NCI-H2227 treated with DMSO at 0.1 percent for 48 hours (cell line): ENCODE measurements at places on chromosomes 2 and 18.

GRCh38 chr2:233821709-233822100 is 32.6 kb downstream of the HJURP start:
- DNase-seq: no peak

- no peak for DNase-seq
These were observed 451.4 kb downstream of the TMX3 start for GRCh38 chr18:68263481-68263880.

DNA sequence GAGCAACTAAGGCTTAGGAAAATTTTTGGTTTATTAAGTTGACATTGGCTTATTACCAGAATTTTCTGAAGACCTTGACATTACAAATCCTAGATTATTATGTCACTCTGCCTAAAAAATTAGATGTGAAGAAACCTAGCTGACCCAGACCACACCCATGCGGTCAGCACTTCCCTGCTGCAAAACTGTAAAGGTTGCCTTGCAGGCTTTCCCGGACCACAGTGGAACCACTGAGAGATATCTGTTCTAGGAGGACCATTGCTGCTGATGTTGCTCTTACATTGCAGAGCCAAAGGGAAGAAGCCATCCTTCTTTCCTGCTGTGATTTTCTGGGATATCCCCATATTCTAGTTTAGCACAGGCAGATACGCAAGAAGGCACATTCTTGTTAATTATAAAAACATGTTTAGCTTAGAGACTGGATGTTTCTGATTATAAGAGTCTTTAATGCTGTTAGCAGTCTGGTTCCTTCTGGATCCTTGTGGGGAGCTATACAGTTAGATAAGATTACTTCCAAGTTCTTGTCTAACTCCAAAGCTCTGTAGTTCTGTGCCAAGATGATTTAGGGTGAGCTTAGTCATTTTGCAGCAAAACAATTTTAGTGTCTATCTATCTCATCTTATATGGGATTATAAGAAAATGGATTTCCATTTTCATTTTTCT is 70.2 kb downstream of the AOX1 start:
- no peak for DNase-seq

DNA sequence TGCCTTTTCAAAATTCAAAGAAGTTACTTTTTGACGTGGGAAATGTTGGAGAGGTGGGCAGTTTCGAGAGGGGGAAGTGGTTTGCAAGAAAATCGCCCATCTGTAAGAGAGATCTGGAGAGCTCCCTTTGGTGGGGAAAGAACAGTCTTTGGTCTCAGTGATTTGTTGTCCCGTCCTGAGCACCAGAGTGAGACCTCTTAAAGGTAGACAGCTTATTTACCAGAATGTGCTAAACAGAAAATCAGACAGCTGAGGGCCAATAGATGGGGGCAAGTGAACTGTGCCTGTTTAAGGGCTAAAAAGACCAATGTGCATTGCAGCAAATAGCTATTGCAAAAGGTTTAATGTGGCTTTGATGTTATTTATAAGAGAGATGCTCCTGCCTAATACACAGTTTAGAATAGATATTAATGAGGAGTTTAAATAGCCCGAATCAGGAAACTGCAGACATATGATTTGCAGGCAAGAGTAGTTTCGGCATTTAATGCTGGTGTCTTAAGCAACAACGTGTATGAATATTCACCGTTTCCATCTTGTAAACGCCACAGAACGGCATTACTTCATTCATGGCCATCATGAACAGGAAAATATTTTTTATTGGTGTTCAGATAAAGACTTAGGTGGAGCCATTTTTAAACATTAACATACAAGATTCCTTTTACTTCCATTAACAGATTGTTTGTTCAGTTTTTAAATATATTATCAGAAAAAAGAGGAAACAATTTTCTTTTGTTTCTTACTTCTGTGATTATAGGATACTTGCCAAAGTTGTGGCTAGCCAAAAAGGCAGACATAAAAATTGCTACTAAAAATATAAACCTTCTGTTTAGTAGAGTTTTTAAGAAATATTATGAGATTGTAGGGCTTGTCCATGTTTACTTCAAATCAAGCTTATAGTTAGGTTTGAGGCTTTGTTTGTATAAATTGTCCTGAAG is 29.6 kb downstream of the ARHGAP15 start:
- no peak for DNase-seq

GRCh38 chr2:192578780-192579179 is 384.0 kb upstream of the TMEFF2 start:
- DNase-seq: no peak

DNA sequence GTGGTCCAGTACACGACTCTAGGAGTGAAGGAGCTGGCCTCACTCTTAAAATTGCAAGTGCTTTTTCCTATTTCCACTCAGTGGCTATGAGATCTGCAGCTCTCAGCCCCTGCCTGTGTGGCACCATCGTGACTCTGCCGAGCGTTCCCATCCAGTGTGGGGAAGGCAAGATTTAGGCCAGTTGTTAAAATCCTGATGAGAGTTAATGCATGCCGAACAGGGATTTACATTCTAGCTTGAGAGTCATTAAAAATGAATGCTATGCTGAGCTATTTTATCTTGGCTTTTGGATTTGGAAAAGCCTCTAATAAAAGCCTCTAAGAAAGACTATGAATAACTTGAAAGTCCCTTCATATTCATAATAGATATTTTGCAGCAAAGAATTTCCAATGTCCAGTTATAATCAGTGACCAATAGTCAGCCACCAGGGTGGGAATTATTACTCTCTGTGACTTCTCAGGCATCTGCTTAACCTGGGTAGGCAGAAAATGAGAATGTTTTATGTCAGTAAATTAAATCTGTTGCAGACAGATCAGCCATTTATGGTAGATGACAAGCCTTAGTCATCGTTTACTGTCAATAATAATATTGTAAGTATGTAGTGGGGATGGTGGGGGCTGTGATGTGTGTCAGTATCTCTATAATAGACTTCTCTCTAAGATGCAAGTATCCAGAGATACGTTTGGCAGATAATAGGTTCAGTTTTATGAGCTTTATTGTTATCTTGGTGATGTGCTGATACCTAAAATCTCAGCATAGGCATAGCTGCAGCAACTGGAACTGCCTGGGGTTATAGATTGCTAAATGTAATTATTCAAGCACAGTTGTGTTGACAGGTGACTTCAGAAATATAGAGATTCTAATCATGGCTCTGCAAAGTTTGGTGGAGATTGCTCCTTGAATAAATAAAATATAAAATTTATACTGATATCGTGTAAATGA is 207.8 kb downstream of the SOCS6 start:
- DNase-seq: no peak

- no peak for DNase-seq
These were observed 50.9 kb downstream of the ADI1 start for GRCh38 chr2:3468296-3468988.

GRCh38 chr2:224069172-224069571 is 30.1 kb upstream of the SERPINE2 start:
- DNase-seq: no peak

GRCh38 chr18:55868909-55869308 is 280.9 kb upstream of the TCF4 start:
- no peak for DNase-seq

DNA sequence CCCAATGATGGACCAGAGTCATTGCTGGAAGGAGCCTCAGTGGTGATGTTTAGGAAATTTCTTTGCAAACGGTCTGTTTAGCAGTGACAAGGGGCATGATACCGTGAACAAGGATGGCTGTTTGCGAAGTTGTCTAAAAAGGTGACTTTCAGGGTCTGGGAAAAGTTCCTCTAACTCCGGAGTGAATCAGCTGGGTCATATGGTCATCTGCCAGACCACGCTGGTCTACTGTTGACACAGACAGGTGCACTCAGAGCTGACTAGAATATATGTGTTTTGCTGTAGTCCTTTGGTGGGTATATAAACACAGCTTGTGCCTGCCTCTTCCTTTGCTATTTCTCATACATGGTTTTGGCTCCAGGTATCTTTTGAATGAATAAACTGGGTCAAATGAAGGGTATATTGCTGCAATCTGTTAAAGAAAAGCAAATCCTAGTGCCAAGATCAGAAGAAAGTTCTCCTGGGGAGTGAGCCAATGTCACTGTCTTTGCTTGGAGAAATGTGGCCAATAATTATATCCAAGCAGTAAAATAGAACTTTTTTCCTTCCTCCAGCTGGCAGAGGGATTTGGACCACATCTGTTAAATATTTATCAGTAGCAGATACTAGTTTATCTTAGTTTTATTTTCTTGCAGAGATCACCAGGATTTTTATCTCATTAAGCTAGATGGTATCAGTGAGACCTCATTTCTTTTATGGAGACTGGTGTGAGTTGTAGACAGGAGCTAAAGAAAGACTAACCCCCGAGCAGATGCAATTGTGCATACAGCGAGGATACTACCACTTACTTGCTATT is 286.0 kb downstream of the TRIB2 start:
- no peak for DNase-seq

- no peak for DNase-seq
These were observed 1.1 kb upstream of the TAF4B start for GRCh38 chr18:26225022-26225693.

DNA sequence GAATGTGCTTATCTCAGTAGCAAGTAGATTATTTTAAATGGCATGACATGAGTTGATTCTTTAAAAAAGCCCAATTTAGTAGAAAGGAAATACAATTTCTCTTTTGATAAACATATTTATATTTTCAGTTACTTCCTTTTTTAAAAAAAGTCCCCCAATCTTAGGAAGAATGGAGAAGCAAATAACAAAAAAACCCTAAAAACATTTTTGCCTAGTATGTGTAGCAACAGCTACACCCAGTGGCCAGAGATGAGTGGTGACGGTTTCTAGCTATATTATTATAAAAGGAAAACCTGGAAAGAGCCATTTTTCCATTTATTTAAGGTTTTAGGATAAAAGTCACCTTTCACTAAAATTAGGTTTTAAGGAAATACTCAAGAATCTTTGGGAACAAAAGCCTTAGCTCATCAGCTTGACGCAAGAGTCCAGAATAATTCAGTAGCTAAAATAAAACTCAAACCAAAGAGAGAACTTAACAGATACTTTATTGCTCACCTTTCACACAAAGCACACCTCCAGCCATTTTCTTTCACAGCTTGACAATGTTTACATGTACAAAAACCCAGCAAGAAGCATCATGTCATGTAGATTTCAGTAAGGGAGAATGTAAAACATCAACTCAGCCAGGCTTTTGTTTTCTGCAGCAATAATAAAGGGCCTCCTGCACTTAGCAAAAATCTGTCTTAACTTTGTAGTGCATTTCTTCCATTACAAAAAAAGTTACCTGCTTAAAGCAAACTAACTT is 15.7 kb downstream of the FAM98A start:
- DNase-seq: peak; percentile 47

- DNase-seq: no peak
These were observed 230.2 kb downstream of the CDCA7 start for GRCh38 chr2:173584676-173585458.

- DNase-seq: no peak
These were observed 151.8 kb downstream of the ST6GAL2 start for GRCh38 chr2:106734165-106734564.

DNA sequence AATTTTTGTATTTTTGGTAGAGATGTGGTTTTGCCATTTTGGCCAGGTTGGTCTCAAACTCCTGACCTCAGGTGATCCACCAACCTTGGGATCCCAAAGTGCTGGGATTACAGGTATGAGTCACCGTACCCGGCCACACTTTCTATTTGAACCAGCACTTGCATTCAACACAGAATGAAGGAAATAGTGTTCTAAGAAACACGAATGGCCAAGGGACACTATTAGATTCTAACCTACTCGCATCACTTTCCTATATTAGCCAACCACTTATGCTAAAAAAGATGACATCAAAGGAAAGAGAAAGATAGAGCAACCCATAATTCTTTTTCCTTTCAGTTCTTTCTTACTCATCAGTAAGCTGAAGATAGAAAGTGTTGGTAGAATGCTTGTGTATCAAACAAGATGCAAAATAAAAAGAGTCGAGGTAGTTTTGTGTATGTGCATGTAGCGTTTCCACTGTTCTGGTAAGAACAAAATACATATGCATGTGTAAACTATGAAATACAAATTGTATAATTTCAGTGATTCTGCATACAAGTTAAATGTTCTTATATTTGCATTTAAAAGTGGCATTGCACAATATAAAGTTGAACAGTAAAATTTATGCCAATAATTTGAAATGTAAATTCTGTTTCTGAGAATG is 247.6 kb downstream of the CDCA7 start:
- no peak for DNase-seq

DNA sequence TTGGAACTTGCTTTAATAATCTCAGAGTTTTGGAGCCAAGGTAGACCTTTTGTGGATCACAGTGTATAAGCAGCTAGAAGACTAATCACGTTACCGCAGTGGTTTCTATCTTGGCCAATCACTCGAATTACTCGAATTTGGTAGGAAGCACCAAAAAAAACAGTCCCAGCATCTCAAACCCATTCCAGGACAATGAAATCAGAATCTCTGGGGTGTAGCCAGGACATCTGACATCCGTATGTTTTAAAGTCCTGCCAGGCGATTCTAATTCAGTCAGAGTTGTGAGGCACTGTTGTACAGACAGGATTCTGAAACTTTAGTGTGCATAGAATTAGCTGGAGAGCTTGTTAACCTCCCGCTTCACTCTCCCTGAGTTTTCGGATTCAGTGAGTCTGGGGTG is 30.8 kb downstream of the GRHL1 start:
- DNase-seq: no peak

DNA sequence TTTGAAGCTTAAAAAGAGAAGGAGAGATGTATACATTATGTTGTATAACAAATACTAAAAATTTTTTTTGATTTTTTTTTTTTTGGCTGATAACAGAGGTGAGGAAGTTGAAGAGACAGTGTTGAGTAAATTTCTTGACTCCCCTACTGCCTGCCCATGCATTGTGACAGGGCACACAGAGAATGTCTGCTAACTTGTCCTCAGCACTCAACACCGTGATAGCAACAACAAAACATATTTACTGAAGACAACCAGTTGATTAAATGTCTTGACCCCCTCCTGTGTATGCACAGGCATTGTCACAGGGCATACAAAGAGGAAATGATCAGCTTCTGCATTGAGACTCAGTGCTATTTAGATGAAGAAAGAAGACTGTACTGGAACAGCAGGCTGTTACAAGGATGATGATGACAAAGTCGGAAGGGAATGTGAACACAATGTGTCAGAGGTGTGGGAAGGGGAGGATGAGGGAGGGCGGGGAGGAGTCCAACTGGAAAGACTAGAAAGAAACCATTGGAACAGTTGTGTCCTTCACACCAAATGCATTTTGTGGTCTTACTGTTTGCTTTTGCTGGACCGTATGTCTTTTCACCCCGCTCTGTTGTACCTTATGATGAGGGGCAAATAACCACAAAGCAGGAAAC is 89.5 kb downstream of the CERS6 start:
- DNase-seq: no peak

DNA sequence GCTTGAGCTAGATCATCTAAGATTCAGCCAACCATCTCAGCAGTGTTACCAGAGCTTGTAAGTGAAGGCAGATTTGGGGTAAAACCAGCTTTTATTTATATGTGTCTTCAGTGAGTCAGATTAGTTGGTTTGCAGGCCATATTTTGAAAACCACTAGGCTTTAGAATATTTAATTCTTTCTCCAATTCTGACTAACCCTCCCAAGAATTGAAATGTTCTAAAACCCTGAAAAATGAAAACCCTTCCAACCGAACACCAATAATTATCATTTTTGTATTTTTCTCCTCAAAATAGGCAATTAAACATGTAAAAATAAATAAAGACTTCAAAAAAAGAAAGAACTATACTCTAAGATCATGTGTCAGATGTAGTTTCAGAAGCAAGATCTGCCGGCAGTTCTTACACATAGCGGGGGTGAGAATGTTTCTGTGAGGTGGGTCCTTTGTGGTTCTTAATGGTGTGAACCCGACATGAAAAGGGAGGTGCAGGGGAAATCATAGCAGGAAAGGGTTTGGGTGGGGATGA is 14.2 kb downstream of the PLEK start:
- no peak for DNase-seq
